Thoracic aorta (tissue), 2 donors: ENCODE measurements at places on chromosomes 2 and 18. TPM values are rescaled to one million over a fixed set of nuclear protein-coding genes. Genes with fewer than 3 reads are reported as not detected.

GRCh38 chr2:190762566-190762965 is 113.7 kb downstream of the NAB1 start:
- DNase-seq, result no peak

The MC5R gene
- total RNA-seq, result not detected

GRCh38 chr2:149467436-149467835 is 120.1 kb downstream of the MMADHC start:
- no peak for DNase-seq

DNA sequence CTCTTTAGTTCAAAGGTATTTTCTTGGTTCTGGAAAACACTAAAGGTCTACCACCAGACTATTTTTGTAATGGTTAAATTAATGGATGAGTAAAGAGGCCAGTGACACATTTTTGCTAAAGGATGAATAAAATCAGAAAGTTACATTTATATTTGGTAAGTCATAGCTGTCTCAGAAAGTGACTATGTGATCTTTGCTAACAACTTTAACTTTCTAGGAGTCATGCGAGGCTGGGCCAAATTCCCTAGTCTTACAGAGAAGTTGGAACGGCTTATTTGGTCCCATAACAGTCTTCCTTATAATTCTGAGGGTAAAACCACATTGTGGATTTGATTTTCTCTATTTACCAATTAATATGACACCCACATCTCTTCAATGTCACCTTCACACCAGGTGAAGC is 198.1 kb downstream of the PDE1A start:
- no peak for DNase-seq

GRCh38 chr2:136613096-136613495 is 152.2 kb upstream of the THSD7B start:
- DNase-seq, result no peak

The GPR39 gene
- total RNA-seq, result 2.7 TPM

GRCh38 chr2:69298862-69299261 is 88.2 kb downstream of the GFPT1 start:
- DNase-seq, result no peak

The FBXO15 gene
- 1.8 TPM for total RNA-seq

DNA sequence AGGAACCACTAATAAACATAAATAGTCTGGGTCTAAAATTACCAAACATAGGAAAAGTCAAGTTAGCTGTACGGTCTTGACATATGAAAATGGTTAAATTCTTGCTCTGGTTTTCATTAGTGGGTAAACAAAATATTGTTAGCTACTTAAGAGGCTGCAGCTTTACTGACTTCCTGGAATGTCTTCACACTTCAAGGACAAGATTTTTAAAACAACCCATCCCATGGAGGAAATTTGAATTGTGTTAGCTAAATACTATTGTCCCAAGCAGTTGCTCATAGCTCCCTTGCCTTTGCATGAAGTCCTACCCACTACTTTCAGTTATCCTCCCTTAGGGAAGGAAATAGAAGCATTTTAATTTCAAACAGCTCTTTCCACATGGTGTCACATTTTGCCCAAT is 128.5 kb downstream of the EPHA4 start:
- DNase-seq, result no peak

DNA sequence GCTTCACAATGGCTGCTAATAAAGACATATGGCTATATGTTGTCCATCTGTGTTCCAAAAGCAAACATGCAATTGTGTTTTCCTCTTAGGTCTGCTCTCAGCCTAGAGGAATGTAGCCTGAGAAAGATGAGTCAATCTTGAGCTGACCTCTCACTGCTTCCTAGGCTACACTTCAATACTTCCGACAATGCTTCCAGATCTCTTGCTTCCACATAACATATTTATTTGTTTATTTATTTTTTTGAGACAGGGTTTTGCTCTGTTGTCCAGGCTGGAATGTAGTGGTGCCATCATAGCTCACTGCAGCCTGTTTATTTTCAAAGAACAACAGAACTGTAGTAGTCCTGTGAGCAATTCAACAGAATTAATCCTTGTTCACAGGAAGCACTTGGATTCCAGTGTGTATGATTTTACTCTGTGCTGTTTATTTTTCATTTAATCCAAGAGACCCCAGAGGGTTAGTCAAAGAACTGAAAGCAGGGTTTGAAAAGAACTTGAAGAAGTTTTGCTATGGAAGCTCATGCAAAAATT is 437.9 kb downstream of the TXNL1 start:
- no peak for DNase-seq

GRCh38 chr2:36389091-36389564 is 33.5 kb downstream of the CRIM1 start:
- DNase-seq, result no peak

DNA sequence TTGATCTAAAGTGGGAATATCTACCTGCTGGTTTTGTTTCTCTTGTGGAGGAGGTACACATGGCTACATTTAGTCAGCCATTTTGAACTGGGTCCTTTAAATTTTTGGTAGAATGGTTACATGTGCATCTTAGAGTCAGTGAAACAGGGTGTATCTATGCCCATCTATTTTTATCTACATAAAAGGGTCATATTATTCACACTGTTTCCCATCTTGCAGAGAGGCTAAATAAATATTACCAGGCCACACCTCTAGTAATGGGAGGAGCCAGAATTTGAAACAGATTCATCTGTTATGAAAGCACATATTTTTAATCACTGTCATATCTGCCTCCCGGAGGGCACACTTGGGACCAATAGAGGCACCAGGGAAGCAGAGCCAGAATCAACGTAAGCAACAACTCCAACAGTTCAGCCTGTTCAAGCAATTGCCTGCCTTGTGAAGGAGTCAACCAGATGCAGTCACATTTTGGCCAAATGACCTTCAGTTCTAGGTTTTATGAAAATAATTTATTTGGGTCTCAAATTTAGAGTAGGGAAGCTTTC is 376.8 kb downstream of the TSN start:
- DNase-seq, result no peak

DNA sequence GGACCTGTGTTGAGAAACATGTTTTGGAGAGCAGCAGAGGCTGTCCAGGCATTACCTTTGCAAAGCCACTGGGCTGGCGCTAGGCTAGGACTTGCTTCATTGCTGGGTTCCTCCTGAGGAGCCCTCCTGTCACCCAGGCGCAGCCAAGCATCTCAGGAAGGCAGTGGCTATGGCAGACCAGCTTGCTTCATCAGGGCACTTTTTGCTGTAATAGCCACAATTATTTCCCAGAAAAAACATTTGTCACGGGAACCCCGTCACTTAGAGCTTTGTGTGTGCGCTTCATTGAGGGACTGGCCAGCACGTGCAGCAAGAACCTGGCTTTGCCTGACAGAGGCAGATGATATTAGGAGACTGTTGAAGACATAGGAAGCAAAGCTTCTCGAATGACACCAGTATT is 36.4 kb downstream of the SLC20A1 start:
- no peak for DNase-seq
